Activated CD4-positive, alpha-beta T cell treated with anti-CD3 and anti-CD28 coated beads for 4 hours (primary cell): ENCODE measurements at places on chromosomes 7 and 10.

DNA sequence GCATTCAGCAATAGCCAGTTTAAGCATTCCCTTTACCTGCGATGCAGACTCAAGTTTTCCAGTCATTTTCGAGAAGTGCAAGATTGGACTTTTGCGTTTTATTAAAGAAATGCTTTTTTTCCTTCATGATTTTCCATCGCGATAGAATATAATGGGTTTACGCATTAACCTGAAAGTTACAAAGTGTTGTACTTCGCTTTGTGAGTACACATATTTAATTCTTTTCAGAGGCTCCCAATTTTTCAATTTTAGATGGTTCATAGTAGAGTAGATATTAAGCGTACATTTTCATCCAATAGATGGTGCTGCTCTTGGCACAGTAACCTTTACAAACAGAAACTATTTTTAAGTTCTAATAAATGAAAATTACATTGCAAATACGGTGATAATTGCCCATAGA, 1.3 kb downstream of the PTPRZ1 start:
- DNase-seq, result no peak

DNA sequence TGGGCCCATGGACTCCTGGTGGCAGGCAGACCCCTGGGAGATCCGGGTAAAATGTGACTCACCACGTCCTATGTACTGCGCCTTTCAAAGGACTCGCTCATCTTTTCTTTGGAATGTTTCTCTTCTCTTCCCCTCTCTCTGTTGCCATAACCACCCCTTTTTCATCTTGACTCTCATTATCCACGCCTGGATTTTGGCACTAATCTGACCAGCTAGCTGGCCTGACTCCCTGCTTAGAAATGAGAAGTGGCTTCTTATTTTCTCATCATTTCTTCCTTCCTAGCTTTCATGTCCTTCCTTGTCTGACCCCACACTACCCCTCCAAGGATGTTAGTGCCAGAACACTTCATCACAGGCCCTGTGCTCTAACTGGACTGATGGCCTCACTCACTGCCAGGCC, 98.0 kb upstream of the FAM171A1 start:
- DNase-seq, result no peak

DNA sequence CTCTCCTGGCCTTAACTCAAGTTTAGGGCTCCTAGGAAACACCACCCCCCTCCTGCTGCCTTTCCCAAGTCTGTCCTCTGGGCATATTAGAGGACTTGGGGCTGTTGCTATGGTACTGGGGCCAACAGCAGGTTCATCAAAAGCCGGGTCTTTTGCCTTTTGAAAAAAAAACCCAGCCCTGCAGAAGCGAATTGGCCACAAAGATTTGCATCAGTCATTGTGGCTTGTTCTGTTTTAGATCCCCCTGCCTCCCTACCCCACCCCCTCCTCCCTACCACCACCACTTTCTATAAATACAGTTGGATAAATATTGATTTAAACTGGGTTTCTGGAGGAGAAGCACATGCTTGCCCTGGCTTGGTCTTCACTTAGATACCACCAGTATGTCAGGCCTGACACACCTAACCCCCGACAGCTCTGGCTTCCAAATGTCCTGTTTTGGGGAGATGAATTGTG, 7.0 kb downstream of the MXI1 start:
- DNase-seq, result no peak

DNA sequence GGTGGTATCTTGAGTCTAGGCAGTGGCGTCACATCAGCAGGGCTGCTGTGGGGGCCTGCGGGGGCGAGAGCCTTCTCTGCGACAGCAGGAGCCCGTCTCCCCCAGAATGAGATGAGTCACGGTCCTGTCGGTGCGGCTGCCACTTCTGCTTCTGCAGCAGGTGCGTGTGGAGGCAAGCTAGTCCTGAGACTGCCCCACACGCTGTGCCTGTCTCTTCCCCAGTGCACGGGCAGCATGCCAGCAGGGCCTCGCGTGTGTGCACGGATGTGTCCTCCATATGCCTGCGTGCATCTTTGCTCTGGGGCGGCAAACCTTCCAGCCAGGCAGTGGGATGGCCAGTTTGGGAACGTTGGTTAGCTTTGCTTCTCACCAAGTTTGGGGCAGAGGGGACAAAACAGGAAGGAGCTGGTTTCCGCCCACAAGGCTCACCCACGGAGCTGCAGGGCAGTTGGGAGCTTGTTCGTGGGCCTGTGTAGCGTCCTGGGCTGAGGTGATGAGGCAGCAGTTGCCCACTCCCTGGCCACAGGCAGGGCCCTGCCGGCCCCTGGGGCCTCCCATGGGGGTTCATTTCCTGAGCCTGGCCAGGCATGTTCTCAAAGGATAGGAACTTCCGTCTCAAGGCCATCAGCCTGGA, 60.8 kb upstream of the PPIF start:
- peak; percentile 78 for DNase-seq

DNA sequence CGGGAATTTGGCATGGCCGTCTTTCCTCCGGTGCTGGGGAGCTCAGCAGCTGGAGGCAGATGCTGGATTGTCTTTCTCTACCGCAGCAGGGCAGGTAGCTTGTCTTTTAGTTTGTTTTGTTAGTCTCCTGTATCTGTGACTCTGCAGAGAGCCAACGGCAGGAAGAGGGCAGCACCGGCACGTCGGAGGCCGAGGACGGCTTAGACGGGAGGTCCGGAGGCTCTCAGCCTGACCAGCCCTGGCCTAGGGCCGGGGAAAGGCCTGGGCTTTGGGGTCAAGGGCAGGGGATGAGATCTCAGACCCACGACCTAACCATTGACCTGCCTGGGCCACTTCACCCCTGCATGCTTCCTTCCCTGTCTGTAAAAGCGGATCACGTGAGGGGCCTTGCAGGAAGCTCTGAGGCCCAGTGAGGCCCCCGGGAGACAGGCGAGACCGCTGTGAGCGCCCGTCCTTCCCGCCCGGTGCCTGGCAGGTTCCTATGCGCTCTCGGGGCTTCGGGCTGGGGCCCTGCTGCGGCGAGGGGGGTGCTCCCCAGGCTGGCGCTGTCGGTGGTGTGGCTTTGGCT, 72.7 kb downstream of the LHPP start:
- no peak for DNase-seq

GRCh38 chr7:85851571-85852193, 664.8 kb upstream of the SEMA3D start:
- DNase-seq, result no peak

DNA sequence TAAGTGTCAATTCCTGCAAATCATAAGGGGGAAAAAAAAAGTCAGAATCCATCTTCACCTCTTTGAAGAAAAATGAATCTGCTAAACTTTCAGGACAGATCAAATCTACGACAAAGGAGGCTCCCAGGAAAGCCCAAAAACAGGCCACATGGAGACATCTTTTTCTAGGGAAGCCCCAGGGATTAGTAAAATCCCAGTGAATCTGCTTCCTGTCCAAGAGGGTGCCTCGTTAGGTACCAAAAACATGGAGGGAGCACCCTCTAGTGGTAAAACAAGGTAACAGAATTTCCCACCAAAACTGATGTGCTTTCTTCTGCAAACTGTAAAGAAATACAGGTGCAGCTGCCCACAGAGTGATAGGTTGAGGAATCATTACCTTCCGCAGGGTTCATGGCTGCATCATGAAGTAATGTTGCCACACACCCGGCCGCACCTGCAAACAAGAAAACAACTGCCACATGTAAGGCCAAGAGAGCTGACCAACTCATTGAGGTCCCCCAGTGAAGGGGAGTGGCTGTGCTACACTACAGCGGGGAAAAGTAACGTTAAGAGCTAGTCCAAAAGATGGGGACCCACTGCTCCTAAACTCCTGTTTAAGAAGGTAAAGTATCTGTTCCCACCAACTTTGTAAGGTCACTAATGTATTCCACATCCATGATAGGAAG, 7.9 kb downstream of the SLC25A28 start:
- DNase-seq, result peak; percentile 26

DNA sequence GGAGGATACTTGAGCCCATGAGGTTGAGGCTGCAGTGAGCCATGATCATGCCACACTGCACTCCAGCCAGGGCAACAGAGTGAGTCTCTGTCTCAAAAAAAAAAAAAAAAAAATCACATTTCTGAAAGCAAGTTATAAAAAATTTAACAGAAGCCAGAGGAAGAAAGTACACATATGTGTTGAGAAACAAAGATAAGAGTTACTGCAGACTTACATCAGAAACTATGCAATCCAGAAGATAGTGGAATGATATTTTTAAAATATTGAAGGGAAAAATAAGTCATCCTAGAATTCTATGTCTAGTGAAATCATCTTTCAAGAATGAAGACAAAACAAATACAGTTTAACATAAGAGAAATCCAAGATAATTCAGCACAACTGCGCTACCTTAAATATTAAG, 46.9 kb downstream of the ZNF518A start:
- DNase-seq, result no peak

DNA sequence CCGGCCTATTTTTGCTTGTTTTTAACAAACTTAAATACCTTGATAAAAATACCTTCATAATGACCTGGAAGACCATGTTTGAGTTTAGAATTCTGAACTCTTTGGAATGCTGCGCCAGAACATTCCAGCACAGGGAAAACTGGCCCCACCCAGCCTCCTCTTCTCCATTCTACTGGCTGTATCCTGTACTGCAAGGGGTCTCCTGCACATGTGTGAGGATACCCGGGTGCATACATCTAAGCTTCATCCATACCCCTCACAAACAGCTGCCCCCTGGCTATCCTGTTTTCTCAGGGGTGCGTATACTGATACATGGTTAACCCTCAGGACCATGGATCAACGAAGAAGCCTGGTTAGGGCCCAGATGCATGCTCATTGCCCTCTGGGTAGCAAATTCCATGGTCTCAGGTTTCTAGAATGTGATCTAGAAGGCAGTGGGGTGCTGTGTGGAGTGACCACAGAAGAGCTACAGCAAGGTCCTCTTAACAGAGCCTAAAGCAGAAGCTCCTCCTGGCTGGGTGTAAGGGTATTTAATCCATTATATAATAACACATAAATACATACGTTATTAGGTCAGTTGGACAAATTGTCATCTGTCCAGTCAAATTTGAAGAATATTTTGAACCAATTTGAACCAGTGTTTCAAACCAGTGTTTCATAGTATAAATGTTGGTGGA, 26.1 kb downstream of the HACD1 start:
- no peak for DNase-seq

DNA sequence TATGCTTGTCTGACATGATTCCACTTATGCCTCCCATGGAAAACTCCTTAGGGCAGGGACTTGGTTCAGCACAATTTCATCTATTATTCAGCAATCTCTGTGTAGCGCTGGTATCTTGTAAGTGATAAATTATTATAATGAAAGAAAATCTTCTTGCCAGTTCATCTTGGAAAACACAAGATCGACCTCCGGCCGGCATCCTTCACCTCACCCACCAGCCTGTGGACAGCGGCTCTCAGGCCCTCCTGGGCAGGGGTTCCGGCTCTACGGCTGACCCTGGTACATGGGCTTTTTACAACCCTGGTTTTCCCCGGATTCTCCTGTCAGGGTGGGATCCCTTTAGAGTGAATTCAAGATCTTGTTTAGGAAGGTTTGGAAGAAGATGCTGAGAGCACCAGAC, 145.6 kb downstream of the ADARB2 start:
- DNase-seq, result no peak

GRCh38 chr10:96310321-96310669, 6.1 kb downstream of the DNTT start:
- DNase-seq, result no peak

GRCh38 chr7:143299840-143300239, 11.7 kb downstream of the CASP2 start:
- DNase-seq, result peak; percentile 59

DNA sequence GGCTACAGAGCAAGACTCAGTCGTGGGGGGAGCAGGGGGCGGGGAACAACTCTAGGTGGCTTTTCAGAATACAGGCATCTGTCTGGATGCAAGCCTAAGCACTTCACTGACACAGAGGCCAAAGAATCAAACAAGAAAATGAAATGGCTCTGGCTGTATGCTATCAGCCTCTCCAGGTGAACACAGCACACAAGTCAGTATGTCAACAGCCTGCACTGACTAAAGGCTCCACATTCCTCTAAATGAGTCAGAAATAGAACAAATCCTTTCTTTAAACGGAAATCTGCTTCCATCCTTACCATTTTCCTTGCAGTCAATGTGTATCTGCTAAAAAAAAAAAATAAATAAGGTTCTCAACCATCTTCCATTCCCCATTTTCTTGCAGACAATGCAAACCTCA, 88.3 kb downstream of the ARMH3 start:
- no peak for DNase-seq

GRCh38 chr10:18240185-18240882, 100.1 kb downstream of the CACNB2 start:
- no peak for DNase-seq

DNA sequence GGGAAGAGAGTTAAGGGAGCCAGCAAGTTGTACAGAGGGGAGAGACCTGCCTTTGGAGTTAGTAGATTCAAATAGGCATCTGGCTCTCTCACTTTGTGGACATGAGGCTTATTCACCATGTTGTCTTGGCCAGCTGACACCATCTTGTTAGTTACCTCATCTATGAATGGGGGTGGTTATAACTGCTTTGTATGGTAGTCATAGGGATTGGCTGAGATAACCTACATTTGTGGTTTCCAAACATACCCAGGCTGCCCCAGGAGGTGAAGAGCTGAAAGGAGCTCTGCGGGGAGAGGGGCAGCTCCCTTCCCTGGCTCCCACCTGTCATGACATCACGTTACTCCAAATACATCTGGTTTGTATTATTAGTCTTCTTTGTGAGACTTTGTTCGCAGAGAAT, 393.3 kb upstream of the AUTS2 start:
- no peak for DNase-seq

DNA sequence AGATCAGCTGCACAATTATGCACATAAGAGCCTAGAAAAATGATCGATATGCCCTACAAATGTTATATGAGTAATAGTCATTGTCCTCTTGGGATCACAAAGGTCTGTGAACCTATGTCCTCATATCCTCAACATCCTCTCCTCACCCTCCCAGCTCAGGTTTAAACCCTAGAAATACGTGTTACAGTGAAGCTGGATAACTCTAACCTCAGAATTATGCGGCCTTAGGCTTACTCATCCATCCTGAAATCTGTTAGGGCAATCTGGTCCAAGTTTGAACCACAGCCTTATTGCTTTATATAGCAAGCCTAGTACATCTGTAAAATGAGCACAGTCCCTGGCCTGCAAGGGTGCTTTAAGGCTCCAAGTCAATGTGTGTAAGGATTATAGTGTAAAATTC, 84.2 kb upstream of the FRMD4A start:
- DNase-seq, result no peak

DNA sequence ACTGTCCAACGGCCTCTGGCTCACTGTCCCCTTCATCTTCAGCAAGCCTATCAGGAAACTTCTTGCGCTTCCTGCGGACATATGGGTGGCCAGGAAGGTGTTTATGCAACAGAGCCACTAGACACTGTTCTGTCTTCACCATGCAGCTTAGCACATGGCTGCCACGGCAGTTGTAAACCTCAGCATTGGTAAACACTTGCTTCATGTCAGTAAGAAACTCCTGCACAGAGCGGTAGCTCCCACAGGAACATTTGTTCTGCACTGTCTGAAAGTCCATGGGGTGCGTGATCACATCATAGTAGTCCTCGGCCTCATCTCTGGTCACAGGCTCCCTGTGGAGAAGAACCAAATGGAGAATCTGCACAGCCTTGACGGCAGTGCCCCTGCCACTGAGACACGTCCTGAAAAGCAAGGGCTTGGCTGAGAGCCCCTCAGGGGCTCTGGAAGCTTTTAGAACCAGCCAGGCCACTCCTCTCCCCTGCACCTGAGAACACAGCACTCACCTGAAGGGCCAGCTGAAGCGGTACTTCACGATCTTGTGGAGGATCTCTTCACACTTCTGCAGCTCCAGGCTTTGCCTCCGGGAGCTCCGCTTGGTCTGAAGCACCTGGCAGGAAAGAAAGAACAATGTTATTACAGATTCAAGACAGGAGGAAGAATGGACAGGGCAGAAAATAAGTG, 8.8 kb downstream of the FZD9 start:
- no peak for DNase-seq
